ENCODE measurements at places on chromosomes 7 and 10. TPM values are rescaled to one million over a fixed set of nuclear protein-coding genes. Genes with fewer than 3 reads are reported as not detected.

DNA sequence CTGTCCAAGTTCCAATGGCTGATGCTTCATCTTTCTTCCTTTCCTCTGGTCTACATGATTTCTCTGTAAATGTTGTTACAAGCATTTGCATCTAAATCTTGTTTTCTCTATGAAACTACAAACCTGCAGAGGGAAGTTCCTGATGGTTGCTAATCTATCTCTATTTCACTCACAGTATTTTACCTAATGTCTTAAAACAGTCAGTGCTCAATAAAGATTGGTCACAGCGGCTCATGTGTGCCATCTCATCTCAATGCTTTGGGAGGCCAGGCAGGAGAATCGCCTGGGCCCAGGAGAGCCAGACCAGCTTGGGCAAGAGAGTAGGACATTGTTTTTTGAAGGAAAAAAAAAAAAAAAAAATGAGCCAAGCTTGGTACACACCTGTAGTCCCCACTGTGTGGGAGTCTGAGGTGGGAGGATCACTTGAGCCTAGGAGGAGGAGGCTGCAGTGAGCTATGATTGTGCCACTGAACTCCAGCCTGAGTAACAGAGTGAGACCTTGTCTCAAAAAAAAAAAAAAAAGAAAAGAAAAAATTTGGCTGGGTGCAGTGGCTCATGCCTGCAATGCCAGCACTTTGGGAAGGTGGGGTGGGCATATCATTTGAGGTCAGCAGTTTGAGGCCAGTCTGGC is 71.3 kb upstream of the ARMC3 start:
- DNase-seq = no peak

DNA sequence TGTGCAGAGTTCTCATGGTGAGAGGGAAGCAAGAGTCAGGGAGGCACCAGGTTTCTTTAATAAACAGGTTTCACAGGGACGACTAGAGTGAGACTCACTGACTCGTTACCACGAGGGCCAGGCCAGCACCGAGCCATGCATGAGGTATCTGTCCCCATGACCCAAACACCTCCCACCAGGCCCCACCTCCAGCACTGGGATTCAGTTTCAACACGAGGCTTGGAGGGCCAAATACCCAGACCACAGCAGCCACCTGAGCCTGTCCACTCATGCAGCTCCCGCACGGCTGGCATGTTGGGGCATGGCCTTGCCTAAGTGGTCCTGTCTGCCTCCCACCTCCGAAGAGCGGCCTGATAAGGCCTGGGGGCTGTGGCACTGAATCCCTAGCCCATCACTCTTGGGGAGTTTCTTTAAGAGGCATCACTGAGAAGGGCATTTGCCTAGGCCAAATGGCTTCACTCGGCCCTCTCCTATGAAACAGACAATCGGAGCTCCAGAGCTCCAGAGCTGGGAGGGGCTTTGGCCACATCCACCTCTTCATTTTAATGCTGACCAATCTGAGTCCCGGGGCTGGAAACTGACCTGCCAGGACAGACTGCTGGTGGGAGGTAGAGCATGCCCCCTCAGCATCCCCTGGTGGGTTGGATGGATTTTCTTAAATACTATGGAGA is 157.8 kb downstream of the DNAJB6 start:
- no peak for DNase-seq

GRCh38 chr10:98351831-98352402 is 63.1 kb downstream of the PYROXD2 start:
- DNase-seq = no peak

DNA sequence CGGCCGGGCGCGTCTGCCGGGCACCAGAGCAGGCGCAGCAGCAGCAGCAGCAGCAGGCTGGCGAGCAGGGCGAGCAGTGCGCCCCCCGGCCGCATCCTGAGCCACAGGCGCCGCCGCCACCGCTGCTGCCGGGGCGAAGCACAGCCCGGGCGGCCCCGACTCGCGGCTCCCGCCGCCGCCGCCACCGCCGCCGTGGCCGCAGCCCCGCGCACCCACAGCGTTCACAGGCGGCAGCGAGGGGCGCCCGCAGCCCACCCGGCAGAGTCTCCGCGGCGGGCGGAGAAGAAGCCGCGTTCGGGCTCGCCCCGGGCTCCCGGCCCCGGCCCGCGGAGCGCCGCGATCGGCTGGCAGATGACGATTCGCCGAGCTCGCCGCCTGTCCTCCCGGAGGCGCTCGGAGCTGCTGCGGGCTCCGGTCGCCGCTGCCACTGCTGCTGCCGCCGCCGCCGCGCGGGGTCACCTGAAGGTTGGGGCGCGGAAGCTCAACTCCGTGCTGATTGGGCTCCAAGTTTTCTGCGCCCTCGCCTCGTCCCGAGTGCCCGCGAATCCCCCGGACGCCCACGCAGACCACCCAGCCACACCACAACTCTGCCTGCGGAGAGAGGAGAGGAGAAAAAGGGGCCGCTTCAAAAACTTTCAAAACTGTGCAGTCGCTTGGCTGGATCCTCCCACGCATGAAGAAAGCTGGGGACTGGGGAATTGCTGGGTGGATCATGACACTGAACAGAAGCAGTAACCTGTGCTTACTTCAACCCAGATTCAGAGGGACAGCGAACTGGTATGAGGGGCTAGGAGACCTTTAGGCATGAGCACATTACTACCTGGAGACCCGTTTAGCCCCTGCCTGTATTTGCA is at the start of gene ST8SIA6:
ST8SIA6 (minus strand) TSS at position 435 of the 854 bp plus-strand sequence; CDS start at position 95, 340 bp downstream.
- peak; percentile 64 for DNase-seq

- DNase-seq = no peak
Observed at GRCh38 chr10:84798312-84798711, 469.9 kb downstream of the CCSER2 start.

DNA sequence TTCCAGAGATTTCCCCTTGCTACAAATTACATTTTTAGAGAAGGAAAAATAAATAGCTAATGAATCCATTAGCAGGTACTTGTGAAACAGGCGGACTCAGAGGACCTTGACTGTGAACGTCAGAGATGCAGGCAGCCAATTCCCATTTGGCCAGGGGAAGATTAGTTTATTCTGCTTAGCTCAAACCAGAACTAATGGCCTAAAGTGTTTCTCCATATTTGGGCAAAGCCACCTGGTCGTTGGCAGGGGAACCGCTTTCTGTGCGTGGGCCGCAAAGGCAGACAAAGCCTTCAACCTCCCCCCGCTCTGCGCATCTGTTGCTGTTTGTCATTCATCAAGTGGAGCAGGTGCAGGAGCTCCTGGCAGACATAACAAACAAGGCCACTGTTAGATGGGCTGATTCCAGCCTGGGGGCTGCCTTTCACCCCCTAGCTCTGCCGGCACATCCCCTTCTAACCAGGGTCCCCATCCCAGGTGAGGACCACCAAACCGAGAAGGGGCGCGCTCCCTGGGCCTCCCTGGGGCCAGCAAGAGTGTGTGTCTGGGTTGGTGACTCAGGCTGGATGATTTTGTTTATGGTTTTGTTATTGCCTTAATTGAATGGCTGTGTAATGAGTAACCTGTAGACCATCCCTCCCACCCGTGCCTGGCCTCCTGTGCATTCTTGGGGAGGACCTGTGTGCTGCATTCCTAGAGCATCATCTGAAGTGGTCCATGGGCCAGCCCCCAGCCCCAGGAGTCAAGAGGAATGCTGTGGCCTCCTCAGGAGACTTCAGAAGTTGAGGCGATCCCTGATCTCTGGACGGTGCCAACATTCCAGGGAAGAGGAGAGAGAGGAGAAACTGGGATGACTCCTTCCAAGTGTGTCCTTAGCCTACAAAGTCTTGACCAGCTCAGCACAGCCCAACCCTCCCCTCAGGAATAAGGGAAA is 14.5 kb upstream of the CPA1 start:
- DNase-seq = no peak

DNA sequence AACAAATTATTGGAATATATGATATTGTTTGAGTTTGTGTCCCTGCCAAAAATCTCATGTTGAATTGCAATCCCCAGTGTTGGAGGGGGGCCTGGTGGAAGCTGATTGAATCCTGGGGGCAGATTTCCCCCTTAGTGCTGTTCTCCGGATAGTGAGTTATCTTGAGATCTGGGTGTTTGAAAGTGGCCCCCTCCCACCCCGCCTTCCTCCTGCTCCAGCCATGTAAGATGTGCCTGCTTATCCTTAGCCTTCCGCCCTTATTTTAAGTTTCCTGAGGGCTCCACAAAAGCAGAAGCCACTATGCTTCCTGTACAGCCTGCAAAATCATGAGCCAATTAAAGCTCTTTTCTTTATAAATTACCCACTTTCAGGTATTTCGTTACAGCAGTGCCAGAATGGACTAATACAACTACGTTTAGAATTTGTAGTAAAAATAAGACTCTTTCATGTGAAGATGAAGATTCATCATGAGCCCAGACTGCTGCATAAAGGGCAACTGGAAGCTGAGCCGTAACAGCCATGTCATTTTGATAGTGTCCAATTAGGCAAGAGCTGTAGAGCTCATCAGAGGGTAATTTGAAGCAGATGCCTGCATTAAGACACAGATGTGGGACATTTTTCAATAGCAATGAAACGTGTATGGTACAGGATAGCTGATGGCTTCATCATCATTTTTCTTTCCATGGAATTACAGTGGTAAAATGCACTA is 1007.2 kb downstream of the REEP3 start:
- no peak for DNase-seq

DNA sequence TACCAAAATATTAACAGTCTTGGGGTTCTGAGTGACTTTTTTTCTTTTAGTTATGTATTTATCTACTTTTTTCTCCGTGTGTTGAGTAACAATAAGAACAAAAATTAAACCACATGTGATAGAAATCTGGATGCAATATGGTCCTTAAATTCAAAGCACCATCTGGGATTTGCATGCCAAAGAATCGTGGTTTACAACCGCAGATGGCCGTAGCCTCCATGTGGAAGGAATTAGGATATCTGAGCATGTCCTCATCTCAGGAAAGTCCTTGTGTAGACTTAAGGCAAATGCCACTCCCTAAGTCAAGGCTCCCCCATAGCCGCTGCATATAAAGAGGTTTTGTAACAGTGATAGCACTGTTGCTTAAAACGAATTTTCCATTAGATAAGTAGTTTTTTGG is 304.0 kb downstream of the ZEB1 start:
- DNase-seq = no peak

DNA sequence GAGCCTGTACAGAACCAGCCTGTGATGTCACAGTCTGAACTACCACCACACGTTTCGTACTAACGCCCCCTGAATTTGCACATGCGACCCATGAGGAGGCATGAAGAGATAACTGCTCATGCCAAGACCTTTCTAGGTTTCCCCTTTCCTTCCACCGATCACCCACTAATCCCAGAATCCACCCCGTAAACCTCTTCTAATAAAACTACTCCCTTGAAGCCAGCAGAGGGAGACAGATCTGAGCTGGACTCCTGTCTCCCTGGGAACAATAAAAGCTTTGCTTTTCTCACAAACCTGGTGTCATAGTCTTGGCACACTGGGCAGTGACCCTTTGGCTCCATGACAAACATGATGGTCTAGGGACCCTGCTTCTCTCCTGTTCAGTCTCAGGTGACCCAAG is 144.5 kb downstream of the FRMD4A start:
- DNase-seq = no peak

GRCh38 chr7:104700336-104700735 is 313.7 kb upstream of the KMT2E start:
- no peak for DNase-seq

- no peak for DNase-seq
Observed at GRCh38 chr7:155394413-155394812, 63.5 kb upstream of the EN2 start.

DNA sequence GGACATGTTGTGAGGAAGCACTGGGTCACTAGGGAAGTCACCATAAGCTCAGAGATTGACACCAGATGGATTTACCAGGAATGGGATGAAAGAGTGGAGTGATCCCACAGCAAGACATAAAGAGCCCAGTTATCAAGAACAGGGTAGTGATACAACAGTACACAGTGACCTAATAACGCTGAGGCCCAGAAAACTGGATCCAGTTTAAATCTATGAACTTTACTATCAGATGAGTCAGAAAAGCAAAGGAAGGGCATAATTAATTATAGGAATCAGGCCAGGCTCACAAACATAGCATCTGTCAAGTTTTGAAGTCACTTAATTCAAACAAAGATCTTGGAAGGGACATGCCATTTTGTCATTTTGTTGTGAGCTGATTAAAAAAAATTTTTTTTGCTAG is 73.5 kb downstream of the LRRN3 start:
- DNase-seq = no peak

ITIH5 gene
- total RNA-seq = 8.5 TPM

C7orf25 gene
- 5.7 TPM for total RNA-seq

ITPRID1 gene
- total RNA-seq = not detected

DRGX gene
- total RNA-seq = not detected

BHLHA15 gene
- total RNA-seq = not detected

PNPLA8 gene
- 31.9 TPM for total RNA-seq

All from left ventricle myocardium superior (tissue), 1 donor.